ENCODE measurements at places on chromosomes 16 and 17. TPM values are rescaled to one million over a fixed set of nuclear protein-coding genes. Genes with fewer than 3 reads are reported as not detected.

Gene PRDM7
- not detected for total RNA-seq

DNA sequence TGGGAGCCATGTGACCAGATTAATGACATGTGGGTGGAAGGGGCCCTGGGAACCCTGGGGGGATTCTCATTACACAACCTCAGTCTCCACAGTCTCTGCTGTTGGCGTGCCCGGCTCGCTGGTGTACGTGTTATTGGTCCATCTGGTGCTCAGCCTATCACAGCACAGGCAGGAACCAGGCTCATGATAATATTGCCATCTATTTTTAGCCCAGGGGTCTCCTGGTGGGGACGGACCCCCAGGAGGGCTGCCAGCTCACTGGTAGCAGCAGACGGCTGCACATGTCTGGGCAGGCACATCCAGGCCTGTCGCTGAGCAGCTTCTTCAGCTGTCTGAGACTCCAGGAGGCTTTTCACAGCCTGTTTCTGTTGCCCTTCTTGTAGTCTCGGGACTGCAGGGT, 123.8 kb downstream of the RAB11FIP4 start:
- DNase-seq, result no peak

- DNase-seq, result peak; percentile 36
Observed at GRCh38 chr17:11608396-11608795, 10.1 kb downstream of the DNAH9 start.

- no peak for DNase-seq
Observed at GRCh38 chr17:61206922-61207321, 192.7 kb upstream of the TBX2 start.

DNA sequence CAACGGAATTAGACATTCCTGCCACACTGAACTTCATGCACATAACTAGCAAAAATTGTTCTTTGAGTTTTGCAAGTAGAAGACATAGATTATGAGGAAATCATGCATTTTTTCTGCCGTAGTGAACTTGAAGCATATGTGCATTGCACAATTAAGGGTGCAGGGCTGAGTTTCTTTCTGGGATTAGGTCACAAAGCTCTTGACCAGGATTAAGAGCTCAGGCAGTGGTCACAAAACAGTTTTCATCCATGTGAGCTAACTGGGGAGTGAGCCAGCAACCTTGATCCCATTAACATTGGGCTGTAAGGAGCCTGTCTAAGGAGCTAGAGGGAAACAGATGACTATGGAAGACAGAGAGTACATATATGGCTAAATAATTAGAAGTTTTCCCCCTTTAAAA, 143.7 kb downstream of the PMP22 start:
- no peak for DNase-seq

Data from thyroid gland (tissue), 4 donors.